ENCODE measurements at places on chromosomes 2 and 18. TPM values are rescaled to one million over a fixed set of nuclear protein-coding genes. Genes with fewer than 3 reads are reported as not detected.

- no peak overlapping the region for H3K4me3 ChIP-seq
- no peaks in the 10 kb centered on the region for H3K36me3 ChIP-seq
- H3K4me1 ChIP-seq: no peaks in the 10 kb centered on the region
- H3K27me3 ChIP-seq: no peaks in the 10 kb centered on the region
- no peak for DNase-seq
Observed at GRCh38 chr18:37529296-37529695, 36.3 kb downstream of the CELF4 start.

DNA sequence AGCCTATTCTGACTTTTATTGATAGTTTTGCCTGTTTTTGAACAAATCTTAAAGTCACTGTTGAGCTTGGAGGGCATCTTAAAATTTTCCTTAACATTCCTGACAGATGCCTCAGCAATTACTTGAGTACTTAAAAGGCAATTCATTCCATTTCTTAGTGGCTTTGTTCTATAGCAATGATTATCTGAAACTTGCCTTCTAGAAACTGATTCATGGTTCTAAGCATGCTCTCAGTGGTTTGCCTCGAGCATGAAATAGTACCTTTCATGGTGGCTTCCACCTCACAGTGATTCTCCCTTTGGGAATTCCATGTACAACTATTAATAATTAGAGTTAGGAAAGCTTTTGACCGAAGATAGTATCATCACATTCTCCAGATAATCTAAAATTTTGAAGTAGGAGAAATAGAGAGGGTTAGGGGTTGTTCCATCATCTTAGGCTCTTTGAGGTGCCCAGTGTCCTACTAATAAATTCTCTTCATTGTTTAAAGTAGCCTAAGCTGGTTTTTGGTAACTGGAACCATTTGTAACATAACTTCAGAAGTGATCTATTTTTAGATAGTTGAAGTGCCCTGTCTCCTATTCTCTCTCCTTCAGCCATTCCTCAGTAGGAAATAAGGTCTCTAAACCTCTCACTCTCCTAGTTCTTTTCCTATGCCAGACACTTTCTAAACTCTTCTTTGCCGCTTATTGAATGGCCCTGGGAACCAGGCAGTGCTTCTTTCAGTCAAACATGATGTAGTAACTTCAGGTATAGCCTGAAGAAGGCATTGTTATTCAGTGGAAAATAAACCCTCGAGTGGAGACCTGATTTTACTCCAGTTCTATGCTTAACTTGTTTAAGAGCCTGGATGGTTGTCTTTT is 156.1 kb downstream of the HAUS1 start:
- H3K36me3 ChIP-seq: peaks cover 3% of the 10 kb centered on the region
- peaks cover 2% of the 10 kb centered on the region for H3K4me1 ChIP-seq
- no peak for DNase-seq
- H3K27me3 ChIP-seq: no peaks in the 10 kb centered on the region
- peak overlapping the region; percentile 51 for H3K27ac ChIP-seq

DNA sequence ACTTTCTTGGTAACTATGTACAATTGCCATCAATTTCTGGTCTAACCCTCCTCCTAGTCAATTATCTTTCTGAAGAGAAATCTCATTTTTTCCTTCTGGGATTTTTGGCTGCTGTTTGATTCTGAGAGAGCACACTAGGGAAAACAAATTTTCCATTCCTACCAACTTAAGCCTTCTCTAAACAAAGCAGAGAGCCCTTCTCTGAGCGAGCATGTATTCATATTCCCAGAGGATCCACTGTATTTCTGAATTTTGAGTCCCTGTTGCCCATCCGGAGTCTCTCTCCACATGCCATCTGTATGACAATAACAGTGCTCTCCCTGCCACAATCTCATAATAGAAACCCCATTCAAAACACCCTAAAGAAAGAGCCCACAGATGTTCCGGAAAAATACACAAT is 78.5 kb downstream of the MAIP1 start:
- no peak for DNase-seq
- no peaks in the 10 kb centered on the region for H3K36me3 ChIP-seq
- H3K4me1 ChIP-seq: no peaks in the 10 kb centered on the region
- H3K27ac ChIP-seq: no peak overlapping the region

DNA sequence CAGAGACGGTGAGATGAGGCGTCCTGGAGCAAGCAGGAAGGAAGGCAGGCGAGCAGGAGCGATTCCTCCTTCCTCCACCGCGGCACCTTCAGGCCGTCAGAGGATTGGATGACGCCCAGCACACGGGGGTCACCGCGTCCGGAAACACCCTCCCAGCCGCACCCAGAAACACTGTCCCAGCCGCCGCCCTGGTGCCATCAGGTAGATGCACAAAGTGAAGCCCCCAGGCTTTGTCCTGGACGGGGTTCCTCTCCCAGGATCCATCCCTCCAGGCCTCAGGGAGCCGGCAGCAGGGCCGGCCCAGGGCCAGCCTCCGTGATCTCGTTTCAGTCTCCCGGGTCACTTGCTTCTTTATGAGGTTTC is 31.5 kb downstream of the RTP5 start:
- no peaks in the 10 kb centered on the region for H3K4me1 ChIP-seq
- H3K4me3 ChIP-seq: no peak overlapping the region
- H3K36me3 ChIP-seq: no peaks in the 10 kb centered on the region
- H3K27ac ChIP-seq: no peak overlapping the region

GRCh38 chr2:9235147-9236044 is 28.8 kb downstream of the ASAP2 start:
- peak overlapping the region; percentile 69 for H3K27ac ChIP-seq
- no peaks in the 10 kb centered on the region for H3K27me3 ChIP-seq
- H3K36me3 ChIP-seq: no peaks in the 10 kb centered on the region
- H3K4me3 ChIP-seq: no peak overlapping the region
- peaks cover 1% of the 10 kb centered on the region for H3K4me1 ChIP-seq

DNA sequence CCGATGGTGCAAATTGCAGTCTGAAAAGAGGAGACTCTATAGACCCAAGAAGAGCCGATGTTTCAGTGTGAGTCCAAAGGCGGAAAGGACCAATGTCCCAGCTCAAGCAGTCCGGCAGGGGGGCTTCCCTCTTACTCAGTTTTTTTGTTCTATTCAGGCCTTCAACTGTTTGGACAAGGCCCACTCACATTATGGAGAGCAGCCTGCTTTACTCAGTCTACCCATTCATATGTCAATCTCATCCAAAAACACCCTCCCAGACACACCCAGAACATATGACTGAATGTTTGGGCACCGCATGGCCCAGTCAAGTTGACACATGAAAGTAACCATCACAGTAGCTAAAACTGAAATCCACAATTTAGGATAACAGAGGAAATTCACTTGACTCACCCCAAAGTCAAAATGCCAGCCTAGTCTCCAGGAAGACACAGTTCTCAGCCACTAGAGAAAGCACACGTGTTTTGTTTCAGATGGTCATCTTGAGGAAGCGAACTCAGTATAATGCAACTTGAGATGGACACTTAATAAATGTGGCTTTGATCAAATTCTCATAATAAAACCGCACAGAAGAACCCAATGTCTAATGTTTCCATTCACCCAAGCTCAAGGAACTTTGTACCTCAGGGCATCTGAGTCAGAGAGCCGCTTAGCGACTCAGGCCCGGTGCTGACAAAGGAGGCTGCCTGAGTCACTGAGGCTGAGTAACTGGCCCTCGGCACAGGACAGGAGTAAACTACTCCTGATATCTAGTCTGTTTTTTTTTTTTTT is 2.4 kb downstream of the FHL2 start:
- DNase-seq: peak; percentile 86
- no peaks in the 10 kb centered on the region for H3K27me3 ChIP-seq
- H3K4me3 ChIP-seq: no peak overlapping the region
- peaks cover 3% of the 10 kb centered on the region for H3K36me3 ChIP-seq
- H3K4me1 ChIP-seq: no peaks in the 10 kb centered on the region
- no peak overlapping the region for H3K27ac ChIP-seq

DNA sequence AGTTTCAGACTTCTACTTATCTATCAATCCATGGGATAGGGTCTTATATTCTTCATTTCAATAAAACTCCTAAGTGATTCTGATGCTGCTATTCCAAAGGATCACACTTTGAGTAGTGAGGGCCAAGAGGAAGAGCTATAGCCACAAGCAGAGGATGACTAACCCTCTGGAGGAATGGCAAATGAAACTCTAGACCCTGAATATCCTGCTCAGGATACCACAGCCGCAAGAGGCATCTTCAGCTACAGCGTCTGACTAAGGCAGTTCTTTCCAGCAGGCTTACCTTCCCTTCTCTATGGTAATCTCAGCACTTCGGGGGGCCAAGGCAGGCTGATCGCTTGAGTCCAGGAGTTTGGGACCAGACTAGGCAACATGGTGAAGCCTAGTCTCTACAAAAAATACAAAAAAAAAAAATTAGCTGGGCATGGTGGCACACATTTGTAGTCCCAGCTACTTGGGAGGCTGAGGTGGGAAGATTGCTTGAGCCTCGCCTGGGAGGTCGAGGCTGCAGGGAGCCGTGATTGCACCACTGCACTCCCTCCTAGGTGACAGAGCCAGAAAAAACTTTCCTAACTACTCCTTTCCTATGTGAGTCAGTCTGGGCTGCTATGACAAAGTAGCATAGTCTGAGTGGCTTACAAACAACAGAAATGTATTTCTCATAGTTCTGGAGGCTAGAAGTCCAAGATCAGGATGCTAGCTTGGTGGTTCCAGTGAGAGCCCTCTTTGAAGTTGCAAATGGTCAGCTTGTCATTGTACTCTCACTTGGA is 371.9 kb downstream of the IRS1 start:
- H3K4me3 ChIP-seq: no peak overlapping the region
- H3K36me3 ChIP-seq: no peaks in the 10 kb centered on the region
- DNase-seq: no peak
- H3K27me3 ChIP-seq: no peaks in the 10 kb centered on the region

- no peaks in the 10 kb centered on the region for H3K36me3 ChIP-seq
- peak; percentile 97 for DNase-seq
- H3K4me3 ChIP-seq: no peak overlapping the region
- H3K27ac ChIP-seq: peak overlapping the region; percentile 89
- H3K4me1 ChIP-seq: peaks cover 16% of the 10 kb centered on the region
Observed at GRCh38 chr2:41966431-41966893, 81.4 kb upstream of the PKDCC start.

DNA sequence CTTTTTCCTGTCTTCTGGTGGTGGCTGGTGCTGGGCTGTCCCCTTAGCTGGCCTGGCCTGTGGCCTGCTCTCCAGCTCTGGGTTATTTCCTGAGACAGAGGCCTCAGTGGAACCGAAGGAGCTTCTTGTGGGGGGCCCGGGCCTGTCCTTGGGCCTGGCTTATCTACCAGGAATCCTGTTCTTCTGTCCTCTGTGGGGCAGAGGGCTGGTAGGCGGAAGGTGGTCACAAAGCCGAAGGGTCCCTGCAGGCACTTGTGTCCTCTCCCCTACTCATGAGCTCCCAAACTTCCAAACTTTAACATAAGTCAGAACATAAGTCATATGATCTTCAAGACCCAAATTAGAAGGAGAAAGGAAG is 74.6 kb upstream of the MCFD2 start:
- H3K27ac ChIP-seq: peak overlapping the region; percentile 0
- no peak overlapping the region for H3K4me3 ChIP-seq
- no peaks in the 10 kb centered on the region for H3K27me3 ChIP-seq
- DNase-seq: peak; percentile 34

DNA sequence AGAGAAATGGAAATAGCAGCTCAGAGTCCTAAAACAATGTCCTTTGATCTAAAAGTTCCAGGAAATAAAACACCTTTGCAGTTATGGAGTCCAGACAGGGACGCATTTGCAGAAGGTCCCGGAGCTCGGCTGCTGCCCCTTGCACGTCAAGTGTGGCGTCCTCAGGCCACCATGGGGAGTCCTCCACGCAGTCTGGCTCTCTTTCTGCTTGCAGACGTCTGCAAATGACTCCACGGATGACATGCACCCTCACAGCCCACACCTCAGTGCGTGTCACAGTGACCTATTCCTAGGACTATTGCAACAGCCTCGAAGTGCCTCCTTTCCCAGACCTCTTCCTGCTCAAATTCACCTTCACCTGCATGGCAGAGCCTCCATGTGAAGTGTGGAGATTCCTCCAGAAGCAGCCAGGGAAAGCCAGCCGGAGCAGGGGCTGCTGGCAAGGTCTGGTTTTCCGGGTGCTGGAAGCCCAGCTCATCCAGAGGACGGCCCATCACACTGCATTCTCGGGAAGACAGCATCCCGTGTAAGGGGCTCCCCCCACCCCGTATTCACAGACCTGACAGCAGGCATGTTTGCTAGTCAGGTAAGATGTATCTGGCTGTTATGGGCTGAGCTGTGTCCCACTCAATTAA is 137.7 kb downstream of the ASB1 start:
- no peak for DNase-seq
- no peak overlapping the region for H3K4me3 ChIP-seq
- H3K27me3 ChIP-seq: no peaks in the 10 kb centered on the region
- no peaks in the 10 kb centered on the region for H3K4me1 ChIP-seq

- H3K27me3 ChIP-seq: no peaks in the 10 kb centered on the region
- no peak overlapping the region for H3K4me3 ChIP-seq
- DNase-seq: no peak
- H3K4me1 ChIP-seq: no peaks in the 10 kb centered on the region
- H3K36me3 ChIP-seq: no peaks in the 10 kb centered on the region
Observed at GRCh38 chr2:3023531-3023930, 354.1 kb downstream of the EIPR1 start.

DNA sequence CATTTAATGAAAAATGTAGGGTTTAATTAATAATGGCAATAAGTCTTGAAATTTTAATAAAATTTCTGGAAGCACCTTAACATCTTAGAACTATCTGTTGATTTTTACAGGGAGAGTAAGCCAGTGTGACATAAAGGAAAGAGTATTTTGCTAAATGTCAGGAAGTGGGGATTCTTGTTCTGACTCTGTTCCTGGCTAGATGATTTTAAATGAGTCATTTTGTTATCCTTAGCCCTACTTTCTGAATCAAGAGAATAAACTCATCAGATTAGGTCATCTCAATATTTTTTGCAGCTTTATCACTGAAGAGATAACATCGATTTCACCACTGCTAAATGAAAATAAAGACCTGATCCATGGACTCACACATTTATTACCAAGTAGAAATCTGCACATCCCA is 377.5 kb upstream of the CYRIA start:
- no peaks in the 10 kb centered on the region for H3K4me1 ChIP-seq
- DNase-seq: no peak
- no peak overlapping the region for H3K4me3 ChIP-seq
- no peaks in the 10 kb centered on the region for H3K36me3 ChIP-seq
- no peak overlapping the region for H3K27ac ChIP-seq

- no peak overlapping the region for H3K4me3 ChIP-seq
- no peaks in the 10 kb centered on the region for H3K4me1 ChIP-seq
- H3K36me3 ChIP-seq: peaks cover 4% of the 10 kb centered on the region
- H3K27me3 ChIP-seq: no peaks in the 10 kb centered on the region
- DNase-seq: no peak
- no peak overlapping the region for H3K27ac ChIP-seq
Observed at GRCh38 chr2:10439971-10440370, 8.2 kb downstream of the ODC1 start.

DNA sequence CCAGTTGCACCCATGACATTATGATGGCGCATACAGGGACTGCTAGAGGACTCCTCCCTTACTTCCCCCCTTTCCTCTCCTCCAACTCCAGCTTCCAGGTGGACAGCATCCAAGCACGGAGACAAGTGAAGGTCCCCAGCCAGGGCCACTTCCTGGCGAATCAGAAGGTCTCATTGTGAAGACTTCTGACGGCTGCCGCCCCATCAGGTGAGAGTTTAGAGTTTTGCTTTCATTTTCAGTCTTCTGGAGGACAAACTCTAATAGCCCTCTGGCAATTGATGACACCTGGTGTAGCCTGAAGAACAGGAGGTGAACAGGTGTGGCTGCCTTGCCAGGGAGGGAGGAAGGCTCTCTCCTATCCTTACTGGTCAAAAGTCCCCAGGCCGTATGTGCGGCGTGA is 77.3 kb upstream of the KCNH7 start:
- H3K27ac ChIP-seq: no peak overlapping the region
- no peaks in the 10 kb centered on the region for H3K36me3 ChIP-seq
- DNase-seq: no peak
- no peaks in the 10 kb centered on the region for H3K4me1 ChIP-seq
- no peaks in the 10 kb centered on the region for H3K27me3 ChIP-seq

The UGT1A7 gene
- total RNA-seq: not detected

The KYNU gene
- total RNA-seq: 6.8 TPM

The RAB27B gene
- 0.39 TPM for total RNA-seq
